ENCODE measurements at places on chromosomes 6 and 20. TPM values are rescaled to one million over a fixed set of nuclear protein-coding genes. Genes with fewer than 3 reads are reported as not detected.

GRCh38 chr20:61719691-61720347, 345.9 kb downstream of the TAF4 start:
- no peak overlapping the region for H3K4me3 ChIP-seq
- peaks cover 3% of the 10 kb centered on the region for H3K27me3 ChIP-seq
- no peak for DNase-seq
- no peaks in the 10 kb centered on the region for H3K4me1 ChIP-seq
- H3K27ac ChIP-seq: no peak overlapping the region
- H3K36me3 ChIP-seq: no peaks in the 10 kb centered on the region

Gene CEP43
- total RNA-seq: 15.4 TPM

DNA sequence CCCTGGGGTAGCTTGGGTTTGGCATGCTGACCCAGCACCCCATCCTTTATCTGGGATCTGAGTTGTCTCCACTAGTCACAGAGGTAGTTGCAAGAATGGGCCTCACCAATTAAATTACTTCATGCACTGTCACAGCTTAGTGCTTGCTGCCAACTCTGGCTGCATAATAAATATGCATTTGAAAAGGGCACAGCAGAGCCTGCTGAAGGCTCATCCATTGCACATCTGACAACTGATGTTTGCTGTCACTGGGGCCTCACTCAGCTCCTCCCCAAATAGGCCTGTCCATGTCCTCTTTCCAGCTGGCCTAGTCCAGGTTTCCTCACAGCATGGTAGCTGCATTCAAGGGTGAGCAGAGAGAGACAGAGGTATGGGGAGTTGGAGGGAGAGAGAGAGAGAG, 13.3 kb upstream of the NXT1 start:
- H3K4me1 ChIP-seq: no peaks in the 10 kb centered on the region
- no peak overlapping the region for H3K4me3 ChIP-seq
- no peak overlapping the region for H3K27ac ChIP-seq
- DNase-seq: no peak

GRCh38 chr6:123742626-123743025, 61.0 kb upstream of the NKAIN2 start:
- no peak overlapping the region for H3K4me3 ChIP-seq
- no peak for DNase-seq
- H3K27ac ChIP-seq: no peak overlapping the region
- peaks cover 11% of the 10 kb centered on the region for H3K4me1 ChIP-seq

Data from chondrocyte (in vitro differentiated cells).